Stomach (tissue), 19 donors: ENCODE measurements at places on chromosomes 1 and 21.
A peak's percentile ranks its signal among the peaks of the same experiment; 100 is the strongest.

GRCh38 chr1:50710099-50710498 lies 250.0 kb downstream of the FAF1 start:
- no peak overlapping the region for H3K27ac ChIP-seq
- H3K36me3 ChIP-seq, result no peaks in the 10 kb centered on the region
- no peak overlapping the region for H3K4me3 ChIP-seq
- H3K4me1 ChIP-seq, result no peaks in the 10 kb centered on the region
- peak; percentile 11 for DNase-seq

GRCh38 chr1:47436304-47436978 lies 1.4 kb upstream of the FOXD2 start:
- peak; percentile 90 for DNase-seq
- H3K4me1 ChIP-seq, result peaks cover 57% of the 10 kb centered on the region
- H3K4me3 ChIP-seq, result peak overlapping the region; percentile 57
- H3K27ac ChIP-seq, result peak overlapping the region; percentile 89
- H3K27me3 ChIP-seq, result peaks cover 100% of the 10 kb centered on the region

GRCh38 chr1:166869318-166870099 lies 6.6 kb downstream of the TADA1 start:
- H3K27me3 ChIP-seq, result no peaks in the 10 kb centered on the region
- peaks cover 42% of the 10 kb centered on the region for H3K36me3 ChIP-seq
- H3K4me1 ChIP-seq, result peaks cover 16% of the 10 kb centered on the region
- no peak overlapping the region for H3K27ac ChIP-seq
- no peak overlapping the region for H3K4me3 ChIP-seq

GRCh38 chr1:230693221-230693620 lies 20.7 kb downstream of the AGT start:
- H3K36me3 ChIP-seq, result peaks cover 68% of the 10 kb centered on the region
- H3K4me3 ChIP-seq, result no peak overlapping the region
- no peaks in the 10 kb centered on the region for H3K4me1 ChIP-seq
- no peak overlapping the region for H3K27ac ChIP-seq

DNA sequence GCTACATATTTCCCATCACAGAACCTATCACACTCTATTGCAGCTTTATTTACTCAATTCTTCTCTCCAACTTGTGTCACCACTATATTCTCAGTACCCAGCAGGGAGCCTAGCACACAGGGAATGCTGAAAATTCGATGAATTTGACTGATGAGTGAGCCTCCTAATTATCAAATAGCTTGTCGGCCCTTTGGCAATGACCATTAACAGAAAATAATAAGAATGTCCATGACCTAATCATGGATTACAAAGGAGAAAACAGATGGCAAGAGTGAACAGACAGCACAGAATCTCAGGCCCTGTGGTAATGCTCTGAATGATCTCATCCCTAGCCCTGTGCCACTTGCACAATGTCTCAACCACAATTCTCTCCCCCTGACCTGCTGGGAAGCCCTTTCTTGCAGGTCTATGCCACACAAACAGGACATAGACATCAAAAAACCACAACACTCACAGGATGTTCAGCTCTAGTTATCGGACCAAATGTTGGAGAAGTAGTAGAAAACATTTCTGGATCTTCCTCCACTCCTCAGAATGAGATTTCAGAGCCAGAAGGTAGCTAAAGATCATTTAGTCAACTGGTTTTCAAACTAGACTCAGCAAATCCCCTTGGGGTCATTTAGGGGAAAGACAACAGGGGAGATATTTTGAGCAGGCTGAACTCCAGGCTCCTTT lies 68.4 kb downstream of the LUZP1 start:
- peak overlapping the region; percentile 14 for H3K27ac ChIP-seq
- no peaks in the 10 kb centered on the region for H3K27me3 ChIP-seq
- peaks cover 65% of the 10 kb centered on the region for H3K4me1 ChIP-seq
- H3K4me3 ChIP-seq, result no peak overlapping the region
- peak; percentile 30 for DNase-seq

GRCh38 chr1:210770396-210770984 lies 363.5 kb downstream of the KCNH1 start:
- DNase-seq, result no peak
- H3K36me3 ChIP-seq, result no peaks in the 10 kb centered on the region
- no peaks in the 10 kb centered on the region for H3K4me1 ChIP-seq
